ENCODE measurements at places on chromosomes 7 and 10.

DNA sequence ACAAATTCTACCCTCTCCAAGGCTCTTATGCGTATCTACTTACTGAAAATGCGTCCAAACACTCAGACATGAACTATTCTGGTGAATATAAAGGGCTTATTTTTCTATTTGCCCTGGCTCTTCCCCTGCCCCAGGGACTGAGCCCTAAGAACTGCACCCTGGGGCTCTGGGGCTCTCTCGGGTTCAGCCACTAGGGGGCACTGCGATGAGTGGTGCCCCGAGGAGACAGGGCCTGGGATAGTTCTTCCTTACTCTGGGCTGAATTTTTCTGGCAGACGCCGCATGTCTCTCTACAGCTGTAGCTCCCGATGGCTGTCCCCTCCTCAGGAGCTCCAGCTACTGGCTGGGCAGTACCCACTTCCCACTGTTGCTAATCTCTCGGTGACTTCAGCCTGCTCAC lies 30.8 kb upstream of the GSDME start:
- DNase-seq: no peak

- DNase-seq: no peak
Measured at GRCh38 chr10:33142295-33142694, 184.3 kb upstream of the ITGB1 start.

- DNase-seq: no peak
Measured at GRCh38 chr7:68682910-68683309, 915.4 kb upstream of the AUTS2 start.

DNA sequence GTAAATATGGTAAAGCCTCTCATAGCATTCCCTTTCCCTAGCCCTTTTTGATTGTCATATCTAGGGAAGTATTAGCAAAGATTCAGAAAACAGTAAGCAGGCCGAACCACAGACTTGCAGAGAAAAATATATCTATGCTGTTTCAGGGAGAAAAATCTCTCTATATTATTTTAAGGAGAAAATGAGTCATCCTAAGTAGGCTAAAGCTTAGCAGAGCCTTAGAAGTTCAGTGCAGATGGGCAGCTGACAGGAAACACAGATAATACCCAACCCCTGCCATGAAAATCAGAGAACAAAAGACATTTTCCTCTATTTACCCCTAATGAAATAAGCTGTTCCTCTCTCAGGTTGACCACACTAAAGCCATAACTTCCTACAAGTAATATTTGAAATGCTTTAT lies 16.5 kb downstream of the C1QL3 start:
- peak; percentile 42 for DNase-seq

GRCh38 chr10:133442967-133443924 lies 10.5 kb upstream of the SCART1 start:
- no peak for DNase-seq

Measured in fibroblast of skin of back (primary cell).